Fibroblast of lung (primary cell): ENCODE measurements at places on chromosomes 2 and 18. TPM values are rescaled to one million over a fixed set of nuclear protein-coding genes. Genes with fewer than 3 reads are reported as not detected.

- no peaks in the 10 kb centered on the region for H3K27me3 ChIP-seq
- H3K36me3 ChIP-seq = no peaks in the 10 kb centered on the region
- no peak overlapping the region for H3K4me3 ChIP-seq
- no peak for DNase-seq
- no peaks in the 10 kb centered on the region for H3K4me1 ChIP-seq
Measured at GRCh38 chr2:138335036-138335435, 166.5 kb upstream of the SPOPL start.

GRCh38 chr2:46461011-46461674 lies 18.2 kb upstream of the TMEM247 start:
- no peak overlapping the region for H3K4me3 ChIP-seq
- H3K36me3 ChIP-seq = no peaks in the 10 kb centered on the region
- DNase-seq = peak; percentile 36
- no peaks in the 10 kb centered on the region for H3K27me3 ChIP-seq

- H3K4me3 ChIP-seq = no peak overlapping the region
- no peaks in the 10 kb centered on the region for H3K27me3 ChIP-seq
- no peak overlapping the region for H3K27ac ChIP-seq
- peak; percentile 28 for DNase-seq
- H3K36me3 ChIP-seq = no peaks in the 10 kb centered on the region
Measured at GRCh38 chr2:22221006-22221405, 1097.2 kb downstream of the TDRD15 start.

- no peaks in the 10 kb centered on the region for H3K36me3 ChIP-seq
- H3K27ac ChIP-seq = no peak overlapping the region
- H3K27me3 ChIP-seq = no peaks in the 10 kb centered on the region
- H3K4me1 ChIP-seq = no peaks in the 10 kb centered on the region
- H3K4me3 ChIP-seq = no peak overlapping the region
- no peak for DNase-seq
Measured at GRCh38 chr2:239522002-239522739, 121.4 kb upstream of the HDAC4 start.

ANKAR gene
- 10.5 and 11.7 TPM in 2 replicates for total RNA-seq

CERKL gene
- total RNA-seq = 0.17 TPM in 1 of 2 replicates, not detected in the other

DNA sequence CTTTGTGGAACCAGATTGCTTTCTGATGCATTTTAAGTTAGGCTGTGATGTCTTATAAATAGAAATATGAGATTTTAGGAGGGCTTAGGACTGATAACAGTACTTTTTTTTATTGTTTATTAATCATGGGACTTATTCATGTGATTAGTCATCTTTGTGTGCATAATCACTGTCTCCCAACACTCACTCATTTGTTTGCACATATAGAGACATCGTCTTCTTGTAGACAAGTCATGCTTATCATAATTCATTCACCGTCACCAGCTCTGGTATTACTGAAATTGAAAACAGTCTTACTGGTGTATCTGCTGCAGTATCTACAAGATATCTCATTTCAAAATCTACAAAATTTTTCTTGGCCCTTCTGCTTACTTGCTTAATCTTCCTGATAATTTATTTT lies 45.8 kb downstream of the WDR7 start:
- peak; percentile 9 for DNase-seq
- no peak overlapping the region for H3K4me3 ChIP-seq
- H3K4me1 ChIP-seq = no peaks in the 10 kb centered on the region
- peaks cover 1% of the 10 kb centered on the region for H3K36me3 ChIP-seq

DNA sequence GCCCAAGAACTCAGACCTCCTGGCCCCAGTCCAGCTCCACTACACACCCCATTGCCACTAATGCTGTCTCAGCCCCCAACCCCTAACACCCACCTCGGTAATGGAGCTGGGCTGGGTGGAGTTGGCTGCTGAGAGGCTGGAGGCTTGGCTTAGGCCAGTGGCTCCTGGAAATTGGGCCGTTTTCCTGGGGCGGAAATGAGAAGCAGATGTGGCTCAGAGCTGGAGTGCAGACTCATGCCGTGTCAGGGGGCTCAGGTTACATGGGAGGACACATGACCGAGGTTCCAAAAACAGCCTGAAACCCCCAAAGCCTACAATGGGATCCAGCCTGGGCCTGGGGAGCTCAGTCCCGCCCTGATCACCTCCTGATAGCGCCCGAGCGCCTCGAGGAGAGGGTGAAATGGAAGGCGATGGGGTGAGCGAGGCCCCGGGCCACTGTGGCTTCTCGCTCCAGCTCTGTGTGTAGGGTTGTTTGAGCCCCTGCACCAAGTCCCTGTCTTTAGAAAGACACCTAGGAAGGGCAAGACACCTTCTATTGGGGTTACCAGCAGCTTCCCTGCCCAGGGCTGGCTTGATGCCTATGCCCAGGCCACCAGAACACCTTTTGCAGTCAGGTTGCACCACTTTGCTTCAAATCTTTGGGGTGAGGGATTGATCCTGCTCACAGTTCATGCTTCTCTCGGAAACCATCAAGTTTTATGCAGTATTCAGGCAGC lies 175.7 kb upstream of the HAAO start:
- H3K4me3 ChIP-seq = no peak overlapping the region
- H3K27me3 ChIP-seq = no peaks in the 10 kb centered on the region
- H3K27ac ChIP-seq = peak overlapping the region; percentile 90

L3MBTL4 gene
- 0.33 and 1.3 TPM in 2 replicates for total RNA-seq

TCF23 gene
- under 0.01 TPM in 1 of 2 replicates, not detected in the other for total RNA-seq

FMNL2 gene
- total RNA-seq = 25.4 and 30.2 TPM in 2 replicates

DCDC2C gene
- not detected in 2 replicates for total RNA-seq

GRCh38 chr2:120368086-120368485 lies 22.1 kb downstream of the INHBB start:
- DNase-seq = no peak
- H3K27me3 ChIP-seq = peaks cover 5% of the 10 kb centered on the region
- H3K4me3 ChIP-seq = no peak overlapping the region
- no peaks in the 10 kb centered on the region for H3K4me1 ChIP-seq
